Activated naive CD4-positive, alpha-beta T cell treated with anti-CD3 and anti-CD28 coated beads, Interleukin-2, amount 50 U/mL, for 72 hours (primary cell): ENCODE measurements at places on chromosomes 4 and X. TPM values are rescaled to one million over a fixed set of nuclear protein-coding genes. Genes with fewer than 3 reads are reported as not detected.

Gene GAGE12J
- total RNA-seq: not detected

Gene CSN2
- total RNA-seq: not detected

Gene MAGEC1
- not detected for total RNA-seq

Gene TRAPPC11
- 37.2 TPM for total RNA-seq

Gene GDPD2
- total RNA-seq: 0.14 TPM

Gene SMIM31
- not detected for total RNA-seq

Gene TGIF2LX
- total RNA-seq: not detected

Gene PLAC1
- total RNA-seq: not detected

Gene TMPRSS11A
- not detected for total RNA-seq

Gene AWAT2
- not detected for total RNA-seq

Gene SUV39H1
- total RNA-seq: 31.5 TPM

Gene HSPA4L
- 3.2 TPM for total RNA-seq

Gene HS3ST1
- not detected for total RNA-seq

Gene FAM13A
- 2.2 TPM for total RNA-seq

Gene PPEF2
- 0.54 TPM for total RNA-seq

Gene UGT2B11
- total RNA-seq: not detected

Gene TTC29
- total RNA-seq: not detected

Gene DKK2
- not detected for total RNA-seq
